ENCODE measurements at places on chromosomes 1 and 21.

DNA sequence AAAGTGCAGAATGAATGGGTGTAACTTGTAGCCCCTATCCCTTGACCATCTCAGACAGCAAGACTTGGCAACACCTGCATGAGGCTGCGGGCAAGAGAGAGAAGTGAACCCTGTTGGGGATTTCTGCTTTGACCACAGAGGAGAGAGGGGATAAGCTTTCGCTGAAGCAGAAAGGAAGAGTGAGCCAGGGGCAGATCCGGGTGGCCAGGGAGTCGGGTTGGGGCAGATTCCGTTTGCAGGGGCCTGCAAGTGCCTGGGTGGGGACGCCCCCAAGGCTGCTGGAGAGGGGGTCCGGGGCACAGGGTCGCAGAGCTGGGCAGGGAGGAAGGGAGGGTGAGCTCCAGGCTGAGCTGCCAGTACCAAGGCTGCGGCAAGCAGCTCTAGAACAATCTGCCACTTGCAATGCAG lies 25.3 kb upstream of the PIK3CD start:
- no peak for DNase-seq

DNA sequence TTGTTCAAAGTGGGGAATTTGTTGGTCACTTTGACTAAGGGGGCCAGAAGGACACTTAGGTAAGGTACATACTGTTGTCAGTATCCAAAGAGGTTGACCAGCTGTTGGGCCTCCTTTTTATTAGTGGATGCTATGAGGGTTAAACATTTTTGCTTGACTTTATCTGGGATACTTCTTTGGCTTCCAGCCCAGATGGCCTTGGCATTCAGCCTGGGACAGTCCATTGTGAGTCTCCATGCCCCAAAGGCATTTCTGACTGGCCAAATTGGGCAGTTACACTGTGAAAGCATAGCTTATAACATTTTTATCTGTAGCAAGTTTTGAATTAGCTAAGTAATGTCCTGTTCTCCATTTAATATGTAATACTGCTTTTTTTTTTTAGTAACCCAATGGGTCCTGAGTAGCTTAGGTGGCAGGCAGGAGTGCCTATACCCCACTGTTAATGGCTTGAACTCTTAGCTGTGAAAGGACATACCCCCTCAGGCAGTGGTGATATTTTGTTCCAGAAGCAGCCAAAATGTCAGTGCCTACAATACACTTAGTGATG lies 35.4 kb upstream of the CD1D start:
- DNase-seq = no peak

- DNase-seq = peak; percentile 67
Measured at GRCh38 chr1:181169281-181169865, 80.9 kb downstream of the IER5 start.

DNA sequence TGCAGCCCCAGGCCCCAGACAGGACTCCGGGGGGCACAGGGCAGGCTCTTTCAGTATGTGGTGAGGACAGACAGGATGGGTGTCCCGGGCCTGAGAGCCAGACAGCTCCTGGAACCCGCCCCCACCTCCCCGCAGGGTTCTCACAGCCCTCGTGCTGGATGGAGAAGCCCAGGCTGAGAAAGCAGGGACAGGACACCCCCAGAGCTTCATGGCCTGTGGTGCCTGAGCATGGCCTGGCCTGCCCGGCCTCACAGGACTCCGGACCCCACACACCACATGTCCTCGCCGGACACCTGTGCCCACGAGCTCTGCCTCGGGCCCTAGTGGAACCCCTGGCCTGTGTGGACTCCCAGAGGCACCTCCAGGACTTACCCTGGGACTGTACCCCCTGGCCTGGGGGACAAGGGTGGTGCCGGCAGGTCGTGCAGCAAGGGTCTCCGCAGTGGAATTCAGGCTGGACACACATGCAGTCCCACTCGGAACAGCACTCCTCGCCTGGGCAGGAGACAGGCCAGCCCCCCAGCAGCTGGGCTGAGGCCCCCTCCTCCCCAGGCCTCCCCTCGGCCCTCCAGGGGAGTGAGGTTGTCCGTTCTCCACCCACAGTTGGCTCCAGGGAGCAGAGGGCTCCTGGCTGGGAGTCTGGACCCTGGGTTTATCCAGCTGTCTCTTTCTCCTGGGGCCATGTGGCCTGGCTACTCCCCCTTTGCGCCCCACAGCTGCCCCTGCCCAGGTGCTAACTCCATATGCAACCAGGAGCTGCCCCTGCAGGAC lies 1.2 kb downstream of the TNFRSF18 start:
- no peak for DNase-seq

- DNase-seq = no peak
Measured at GRCh38 chr1:192584866-192585265, 9.3 kb downstream of the RGS1 start.

- peak; percentile 80 for DNase-seq
Measured at GRCh38 chr21:34886240-34887104, 162.6 kb downstream of the RUNX1 start.

GRCh38 chr1:109906160-109906838 lies 4.3 kb upstream of the CSF1 start:
- no peak for DNase-seq

DNA sequence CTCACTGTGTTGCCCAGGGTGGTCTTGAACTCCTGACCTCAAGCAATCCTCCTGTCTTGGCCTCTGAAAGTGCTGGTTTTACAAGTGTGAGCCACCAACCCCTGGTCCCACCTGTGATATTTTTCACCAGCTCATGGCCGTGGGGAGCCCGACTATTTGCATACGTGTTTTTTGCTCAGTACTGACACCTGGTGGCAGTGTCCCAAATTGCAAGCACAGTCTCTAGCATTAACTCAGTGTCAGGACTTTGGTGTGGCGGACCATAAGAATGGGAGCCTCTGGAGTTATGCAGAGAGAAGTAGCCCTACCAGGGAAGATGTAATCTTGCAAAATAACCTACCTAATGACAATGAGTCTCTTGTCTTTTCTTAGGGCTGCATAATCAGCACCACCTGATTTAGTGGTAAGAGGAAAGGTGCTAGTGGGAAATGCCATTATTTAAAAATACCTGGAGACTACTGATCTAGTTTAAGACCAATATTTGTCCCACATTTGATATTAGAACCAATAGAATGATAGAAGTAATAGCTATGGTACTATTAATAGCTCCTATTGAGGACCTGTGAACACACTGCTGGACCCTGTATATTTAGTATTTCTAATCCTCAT lies 305.4 kb downstream of the DISC1 start:
- no peak for DNase-seq

- DNase-seq = no peak
Measured at GRCh38 chr1:169928438-169929209, 34.9 kb upstream of the SCYL3 start.

GRCh38 chr1:55289614-55290013 lies 74.5 kb upstream of the USP24 start:
- DNase-seq = no peak

- peak; percentile 45 for DNase-seq
Measured at GRCh38 chr21:34613679-34614627, 960 bp downstream of the RCAN1 start.

- DNase-seq = no peak
Measured at GRCh38 chr1:160797271-160797709, 1.3 kb downstream of the LY9 start.

DNA sequence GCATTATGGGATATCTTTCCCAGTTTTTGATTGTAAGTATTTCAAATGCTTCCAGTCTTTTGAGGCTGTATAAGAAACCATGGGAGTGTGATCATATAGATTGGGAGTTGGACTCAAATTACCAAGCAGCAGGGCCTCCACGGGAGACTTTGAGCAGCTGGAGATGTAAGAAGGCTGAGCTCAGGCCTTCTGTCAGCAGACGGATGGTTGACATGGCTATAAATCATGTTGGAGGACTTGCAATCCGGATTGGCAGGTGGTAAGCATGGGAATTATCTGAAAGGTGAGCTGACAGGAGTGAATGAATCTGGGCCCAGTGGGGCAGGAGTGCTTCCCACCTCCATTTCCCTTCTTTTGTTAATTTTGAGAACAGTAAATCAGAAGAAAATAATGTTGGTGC lies 83.2 kb upstream of the PPM1J start:
- DNase-seq = no peak

- DNase-seq = no peak
Measured at GRCh38 chr1:100036718-100037655, 67.2 kb downstream of the SLC35A3 start.

GRCh38 chr1:75582725-75583261 lies 28.1 kb downstream of the SLC44A5 start:
- no peak for DNase-seq

DNA sequence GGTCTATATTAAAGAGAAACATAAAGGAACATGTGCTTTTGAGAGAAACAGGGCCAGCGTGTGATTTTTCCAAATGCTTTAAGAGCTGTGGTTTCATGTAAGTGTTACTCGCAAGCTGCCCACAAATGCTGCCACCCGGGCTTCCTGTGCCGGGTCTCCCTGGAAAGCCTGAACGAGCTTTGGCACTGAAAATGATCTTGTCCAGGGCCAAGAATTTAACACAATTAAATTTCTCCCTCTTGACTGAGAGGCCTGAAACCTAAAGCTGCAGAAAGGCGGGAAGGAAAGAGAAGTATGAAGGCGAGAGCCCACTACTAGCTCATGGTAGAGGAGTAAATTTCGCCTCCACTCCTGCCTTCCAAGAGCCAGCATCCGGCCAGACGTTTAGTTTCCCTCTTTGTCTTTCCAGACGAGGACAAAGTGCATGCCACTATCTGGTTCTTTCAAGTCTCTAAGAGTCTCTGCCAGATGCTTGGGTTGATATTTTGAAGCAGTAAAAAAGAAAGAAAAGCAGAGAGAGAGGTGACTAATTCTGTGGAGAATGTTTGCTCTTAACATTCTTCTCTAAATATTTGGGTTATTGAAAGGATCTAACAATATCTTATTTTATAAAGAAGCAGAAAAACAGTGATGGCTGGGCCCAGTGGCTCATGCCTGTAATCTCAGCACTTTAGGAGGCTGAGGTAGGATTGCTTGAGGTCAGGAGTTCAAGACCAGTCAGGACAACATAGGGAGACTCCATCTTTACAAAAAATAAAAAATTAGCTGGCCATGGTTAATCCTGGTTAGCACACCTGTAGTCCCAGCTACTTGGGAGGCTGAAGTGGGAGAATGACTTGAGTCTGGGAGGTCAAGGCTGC lies 100.0 kb upstream of the HNRNPU start:
- no peak for DNase-seq

- no peak for DNase-seq
Measured at GRCh38 chr1:74753104-74753503, 20.2 kb downstream of the TYW3 start.

DNA sequence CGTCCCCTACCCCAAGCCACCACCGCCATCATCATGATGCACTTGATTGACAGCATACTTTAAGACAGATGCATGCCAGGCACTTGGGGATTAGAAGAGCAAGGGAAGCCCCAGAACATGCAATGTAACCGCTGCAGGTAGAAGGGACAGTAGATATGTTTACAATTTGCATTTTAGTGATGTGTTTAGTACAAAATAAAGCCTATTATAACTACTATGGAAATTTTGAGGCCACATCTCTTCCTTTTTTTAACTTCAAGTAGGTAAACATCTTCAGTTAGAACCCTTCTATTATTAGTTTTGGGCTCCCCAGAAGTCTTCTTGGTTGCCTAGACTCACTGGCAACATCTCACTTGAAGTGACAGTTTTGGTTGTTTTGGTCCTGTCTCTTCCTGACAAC lies 25.3 kb downstream of the CR1L start:
- DNase-seq = no peak

DNA sequence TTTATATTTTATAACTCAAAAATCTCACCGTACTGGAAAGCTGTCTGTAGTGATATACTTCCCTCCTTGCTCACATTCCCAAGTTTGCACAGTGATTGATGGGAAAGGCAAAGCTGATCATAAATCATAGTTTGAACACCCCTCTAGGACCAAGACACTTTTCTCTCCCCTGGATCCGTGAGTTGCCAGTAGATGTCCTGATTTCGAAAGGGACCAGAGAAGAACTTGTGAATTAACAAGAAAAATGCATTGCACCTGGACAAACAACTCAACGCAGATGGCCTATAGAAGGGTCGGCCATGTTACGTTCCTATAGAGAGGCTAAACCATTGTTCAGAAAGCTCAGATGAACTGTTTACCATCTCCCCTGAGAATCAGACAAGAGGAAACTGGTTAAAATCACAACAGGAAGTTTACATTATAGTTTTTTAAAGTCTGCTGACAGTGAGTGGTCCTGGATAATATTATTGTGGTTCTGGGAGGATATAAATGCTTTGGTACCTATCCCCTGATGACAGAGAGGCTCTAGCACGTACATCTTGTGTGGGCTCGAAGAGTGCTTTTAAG lies 124.0 kb upstream of the SLC45A1 start:
- DNase-seq = no peak

DNA sequence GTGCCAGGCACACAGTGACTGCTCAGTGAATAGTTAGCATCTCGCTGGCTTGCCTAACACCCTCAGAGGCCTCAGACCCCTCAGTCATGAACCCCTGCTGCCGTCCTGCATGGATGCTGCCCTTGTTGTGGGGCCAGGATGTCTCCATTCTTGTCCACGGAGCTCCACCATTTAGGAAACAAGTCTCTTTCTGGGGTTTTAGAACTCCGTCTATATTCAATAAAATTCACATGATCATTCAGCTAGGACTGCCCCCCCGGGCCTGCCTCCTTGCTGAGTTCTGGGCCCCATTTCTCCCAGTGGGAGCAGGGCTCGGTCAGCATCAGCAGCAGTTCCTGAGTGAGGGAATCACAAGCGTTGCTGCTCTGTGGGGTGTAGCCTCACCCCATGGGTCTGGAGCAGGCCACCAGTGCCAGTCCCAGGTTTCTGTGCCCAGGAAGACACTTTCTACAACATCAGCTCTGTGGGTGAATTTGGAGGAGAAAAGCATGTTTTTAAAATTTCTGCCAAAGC lies 134.1 kb downstream of the RHOU start:
- no peak for DNase-seq

DNA sequence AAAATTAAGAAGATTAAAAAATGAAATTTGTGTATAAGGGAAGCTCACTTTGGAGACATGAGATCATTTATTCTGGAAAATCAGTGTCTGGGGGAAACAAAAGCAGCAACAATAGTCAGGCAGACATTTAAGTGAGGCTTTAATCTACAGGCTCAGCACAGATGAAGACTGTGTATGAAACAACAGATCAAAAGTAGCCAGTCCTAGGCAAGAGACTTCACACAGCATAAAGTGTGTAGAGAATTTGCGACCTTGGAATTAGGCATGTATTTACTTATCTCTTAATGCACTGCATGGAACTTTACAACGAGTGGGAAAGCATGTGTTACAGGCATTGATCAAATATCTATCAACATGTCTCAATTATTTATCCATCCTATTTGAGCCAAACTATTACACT lies 1099.9 kb downstream of the PLA2G4A start:
- DNase-seq = no peak

GRCh38 chr1:14421977-14422609 lies 176.4 kb upstream of the KAZN start:
- no peak for DNase-seq

- DNase-seq = no peak
Measured at GRCh38 chr1:121458291-121459048, 273.7 kb downstream of the SRGAP2C start.

- no peak for DNase-seq
Measured at GRCh38 chr1:222781251-222781650, 33.6 kb upstream of the DISP1 start.

DNA sequence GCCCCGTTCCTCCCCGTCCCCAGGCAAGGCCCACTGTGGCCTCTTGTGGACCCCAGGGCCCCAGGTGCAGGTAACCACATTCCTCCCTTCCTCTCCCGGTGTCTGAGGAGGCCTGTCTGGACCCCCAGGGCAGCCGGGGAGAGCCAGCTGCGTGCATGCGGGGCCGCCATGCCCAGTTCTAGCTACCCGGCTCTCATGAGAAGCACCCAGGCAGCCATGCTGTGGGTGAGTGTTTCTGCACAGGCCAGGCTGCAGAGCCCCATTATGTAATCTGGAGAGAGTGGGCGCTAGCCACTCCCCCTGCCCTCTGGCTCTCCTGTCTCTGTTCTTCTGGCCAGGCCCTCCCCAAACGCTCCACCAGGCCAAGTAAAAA lies 18.4 kb upstream of the PLEKHG5 start:
- no peak for DNase-seq

Data from retina (tissue), 1 donor.